Temporal lobe (tissue), 4 donors: ENCODE measurements at places on chromosomes 4 and X. TPM values are rescaled to one million over a fixed set of nuclear protein-coding genes. Genes with fewer than 3 reads are reported as not detected.

DGAT2L6 gene
- total RNA-seq: not detected

SSX4 gene
- total RNA-seq: not detected

FAM47C gene
- total RNA-seq: not detected

MMRN1 gene
- 2.7 TPM for total RNA-seq

CITED1 gene
- total RNA-seq: 3.2 TPM

PABPC1L2B gene
- total RNA-seq: not detected

GPAT3 gene
- total RNA-seq: under 0.01 TPM

GAGE12D gene
- not detected for total RNA-seq

AR gene
- 0.74 TPM for total RNA-seq

GAGE2A gene
- total RNA-seq: not detected

RS1 gene
- total RNA-seq: not detected

LAMTOR3 gene
- total RNA-seq: 39.8 TPM

PPP4R3C gene
- not detected for total RNA-seq

GAGE1 gene
- not detected for total RNA-seq

ANXA3 gene
- total RNA-seq: 3.4 TPM

CYSLTR1 gene
- total RNA-seq: 0.74 TPM

TEX13B gene
- not detected for total RNA-seq

TNMD gene
- not detected for total RNA-seq

SULT1E1 gene
- 5.4 TPM for total RNA-seq

HAUS7 gene
- total RNA-seq: 6.9 TPM

RHOXF2 gene
- total RNA-seq: not detected

CD38 gene
- 8.9 TPM for total RNA-seq
